ENCODE measurements at places on chromosomes 4 and X.

DNA sequence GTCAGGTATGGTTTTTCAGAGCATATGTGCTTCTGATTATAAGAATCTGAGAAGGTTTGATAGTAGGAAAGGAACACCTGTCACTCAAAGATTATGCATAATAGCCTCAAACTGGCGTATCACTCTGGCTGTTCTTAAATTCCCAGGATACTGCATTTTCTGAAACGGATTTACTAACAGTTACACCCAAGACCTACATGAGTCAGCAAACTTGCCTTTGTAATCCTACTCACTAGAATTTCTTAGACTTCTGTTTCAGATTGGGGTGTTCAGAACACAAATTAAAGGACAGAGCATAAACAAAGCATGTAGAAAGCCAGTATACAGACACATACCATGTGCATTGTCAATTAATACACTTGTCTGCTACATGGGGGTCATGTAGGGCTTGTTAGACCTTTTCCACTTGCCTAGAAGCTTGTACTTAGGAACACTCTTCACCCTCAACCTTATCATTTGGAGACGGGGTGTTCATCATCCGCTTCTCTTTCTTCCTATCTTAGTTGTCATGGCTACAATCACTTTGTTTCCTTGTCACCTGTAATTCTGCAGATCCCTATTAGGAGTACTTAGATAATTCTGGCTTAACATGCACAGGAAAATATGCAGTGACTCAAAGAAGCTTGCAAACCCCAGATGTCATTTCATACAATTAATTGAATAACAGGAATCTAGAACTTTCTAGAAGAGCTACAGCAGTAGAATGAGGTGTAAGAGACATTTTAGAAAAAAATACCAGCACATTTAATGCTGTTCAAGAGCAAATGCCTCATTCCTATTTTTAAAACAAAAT, 593.0 kb upstream of the TENM3 start:
- no peak for DNase-seq

GRCh38 chr4:40718586-40718985, 31.2 kb upstream of the NSUN7 start:
- DNase-seq = peak; percentile 42

GRCh38 chr4:172352356-172352755, 539.2 kb downstream of the GALNTL6 start:
- no peak for DNase-seq

DNA sequence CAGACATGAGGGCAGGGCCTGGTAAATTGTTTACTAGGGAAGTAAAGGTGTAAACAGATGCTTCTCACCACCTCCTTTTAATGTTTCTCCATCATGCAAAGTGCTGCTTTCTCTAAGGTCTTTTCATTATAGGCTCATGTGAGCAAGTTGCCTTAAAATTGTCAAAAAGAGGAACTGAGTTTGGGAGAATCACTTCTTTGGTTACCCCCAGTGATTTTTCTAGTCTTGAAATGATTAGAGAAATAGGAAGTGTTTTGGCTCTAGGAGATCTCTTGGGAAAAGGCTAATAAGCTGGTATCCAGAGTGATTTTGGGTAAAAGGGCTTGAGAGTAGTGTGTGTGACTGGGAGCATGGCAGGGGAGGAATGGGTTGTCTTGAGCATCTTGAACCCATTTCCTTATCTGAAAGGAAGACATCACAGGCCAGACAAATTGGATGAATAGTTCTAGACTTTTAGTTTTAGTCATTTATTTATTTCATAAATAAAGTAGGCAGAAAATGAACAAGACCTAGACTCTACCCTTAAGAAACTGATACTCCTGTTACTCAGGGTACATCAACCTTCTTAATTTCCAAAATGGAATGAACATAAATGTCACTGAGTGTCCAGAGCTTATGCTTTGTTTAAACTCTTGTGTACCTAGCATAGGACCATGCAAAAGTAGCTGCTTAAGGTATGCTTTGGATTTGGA, 14.2 kb downstream of the GRPR start:
- no peak for DNase-seq

- no peak for DNase-seq
Observed at GRCh38 chrX:56278692-56279091, 46.5 kb downstream of the KLF8 start.

DNA sequence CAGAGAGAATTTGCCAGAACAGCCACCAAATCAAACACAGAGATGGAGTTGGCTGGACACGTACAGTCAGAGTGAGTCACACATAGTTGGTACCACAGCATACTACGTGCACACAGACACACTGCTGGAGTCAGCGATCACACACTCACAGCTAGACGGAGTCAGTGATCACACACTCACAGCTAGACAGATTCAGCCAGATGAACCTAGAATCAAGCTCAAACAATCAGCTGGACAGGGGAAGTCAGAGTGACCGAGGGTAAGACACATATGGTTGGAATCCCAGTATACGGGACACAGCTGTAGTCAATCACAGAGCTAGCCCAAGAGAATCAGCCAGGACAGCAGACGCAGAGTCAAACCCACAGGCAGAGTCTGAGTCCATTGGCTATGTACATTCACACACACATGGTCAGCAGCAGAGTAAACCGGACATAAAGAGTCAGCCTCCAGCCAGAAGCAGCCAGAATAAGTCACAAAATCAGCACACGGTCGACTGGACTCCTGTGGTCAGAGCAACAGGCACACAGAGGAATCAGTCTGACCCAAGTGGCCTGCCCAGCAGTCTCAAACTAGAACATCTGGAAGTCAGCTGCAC, 4.6 kb downstream of the SLC38A5 start:
- DNase-seq = no peak

- DNase-seq = no peak
Observed at GRCh38 chr4:132195176-132195575, 953.9 kb upstream of the PCDH10 start.

GRCh38 chrX:150886381-150886780, 12.1 kb downstream of the CD99L2 start:
- no peak for DNase-seq
